HFFc6 (cell line): ENCODE measurements at places on chromosomes 12 and 14. TPM values are rescaled to one million over a fixed set of nuclear protein-coding genes. Genes with fewer than 3 reads are reported as not detected.

Gene GARIN6
- total RNA-seq = not detected in 3 replicates

- DNase-seq = no peak
- H3K27ac ChIP-seq = no peak overlapping the region
- H3K4me3 ChIP-seq = no peak overlapping the region
- peaks cover 9% of the 10 kb centered on the region for H3K36me3 ChIP-seq
- peaks cover 10% of the 10 kb centered on the region for H3K4me1 ChIP-seq
- peaks cover 2% of the 10 kb centered on the region for H3K27me3 ChIP-seq
Measured at GRCh38 chr12:2680676-2681039, 114.1 kb upstream of the FKBP4 start.

DNA sequence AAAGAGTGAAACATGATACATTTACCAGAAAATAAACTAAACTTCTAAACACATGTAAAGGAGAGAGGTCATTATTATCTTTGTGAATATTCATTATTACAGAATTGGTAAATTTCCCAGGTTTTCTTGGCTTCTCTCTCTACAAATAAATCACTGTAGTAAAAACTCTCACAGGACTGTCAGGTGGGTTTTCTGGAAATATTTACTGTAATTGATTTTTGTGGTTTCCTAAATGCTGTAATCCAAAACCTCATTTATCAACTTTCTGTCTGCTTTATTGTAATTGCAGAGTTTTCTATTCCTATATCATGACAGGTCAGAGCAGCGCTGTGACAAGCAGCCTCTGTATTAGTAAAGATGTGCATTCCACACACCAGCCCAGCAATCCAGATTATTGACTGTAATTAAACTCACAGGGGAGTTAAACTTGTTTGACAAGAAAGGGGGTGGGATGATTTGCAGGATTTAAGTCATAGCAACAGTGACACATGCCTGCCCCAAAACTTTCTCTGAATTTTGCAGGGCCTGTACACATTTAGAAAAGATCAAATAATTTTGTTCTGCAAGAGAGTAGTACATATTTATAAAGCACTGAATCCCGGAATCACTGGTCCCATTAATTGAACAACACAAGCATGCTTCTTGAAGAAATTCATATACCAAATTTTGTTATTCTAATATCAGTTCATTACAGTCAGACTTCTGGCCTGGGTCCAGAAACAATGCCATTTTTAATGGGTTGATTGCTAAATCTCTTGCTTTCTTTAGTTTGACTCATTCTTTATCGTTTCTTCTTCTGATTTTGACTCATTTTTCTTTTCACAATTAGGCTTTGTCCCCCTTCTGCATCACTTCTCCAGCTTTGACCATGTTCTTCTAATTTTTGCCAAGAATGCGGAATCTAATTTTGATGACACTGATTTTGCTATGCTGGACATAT lies 42.2 kb downstream of the PTPRO start:
- no peak overlapping the region for H3K27ac ChIP-seq
- no peak overlapping the region for H3K4me3 ChIP-seq
- no peaks in the 10 kb centered on the region for H3K36me3 ChIP-seq
- no peaks in the 10 kb centered on the region for H3K4me1 ChIP-seq
- H3K27me3 ChIP-seq = peaks cover 4% of the 10 kb centered on the region

- H3K36me3 ChIP-seq = 0 out of 2 replicates have a peak, but pooled peaks cover 4% of the 10 kb centered on the region
- no peak overlapping the region for H3K27ac ChIP-seq
- no peak overlapping the region for H3K4me3 ChIP-seq
- peaks cover 16% of the 10 kb centered on the region for H3K27me3 ChIP-seq
Measured at GRCh38 chr12:123898673-123899072, 74.0 kb downstream of the CCDC92 start.

DNA sequence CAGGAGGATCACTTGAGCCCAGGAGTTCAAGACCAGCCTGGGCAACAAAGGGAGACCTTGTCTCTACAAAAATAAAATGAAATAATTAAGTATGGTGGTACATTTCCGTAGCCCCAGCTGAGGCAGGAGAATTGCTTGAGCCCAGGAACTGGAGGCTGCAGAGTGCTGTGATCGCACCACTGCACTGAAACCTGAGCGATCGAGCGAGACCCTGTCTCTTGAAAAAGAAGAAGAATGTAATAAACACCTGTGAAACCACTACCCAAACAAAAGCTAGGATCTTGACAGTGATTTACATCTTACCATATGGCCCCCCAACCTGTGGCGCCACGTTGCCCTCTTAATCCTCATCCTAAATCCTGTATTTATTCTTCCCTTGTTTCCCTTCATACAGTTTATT lies 5.7 kb upstream of the DTX1 start:
- no peaks in the 10 kb centered on the region for H3K4me1 ChIP-seq
- peaks cover 27% of the 10 kb centered on the region for H3K27me3 ChIP-seq
- H3K36me3 ChIP-seq = no peaks in the 10 kb centered on the region
- DNase-seq = no peak
- no peak overlapping the region for H3K4me3 ChIP-seq
